Activated CD4-positive, alpha-beta T cell treated with anti-CD3 and anti-CD28 coated beads for 1 hour (primary cell): ENCODE measurements at places on chromosomes 1 and 21.

DNA sequence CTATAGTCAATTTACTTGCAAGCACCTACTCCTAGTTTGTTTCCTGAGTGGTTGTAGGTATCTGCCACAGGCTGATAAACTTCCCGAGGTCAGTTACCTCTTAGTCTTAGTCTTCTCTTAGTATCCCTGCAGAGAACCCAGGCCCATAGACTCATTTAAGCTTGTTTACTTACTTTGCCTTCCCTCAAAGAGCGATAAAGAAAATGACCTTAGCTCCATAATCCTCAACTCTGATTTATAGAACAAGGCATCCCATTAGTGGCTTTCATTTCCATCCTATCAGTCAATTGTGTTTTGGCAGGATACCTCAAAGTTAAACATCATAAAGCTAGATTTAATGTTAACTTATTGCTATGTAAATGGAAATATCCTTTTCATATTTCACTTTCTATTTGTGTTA lies 119.7 kb downstream of the UCHL5 start:
- DNase-seq = no peak

DNA sequence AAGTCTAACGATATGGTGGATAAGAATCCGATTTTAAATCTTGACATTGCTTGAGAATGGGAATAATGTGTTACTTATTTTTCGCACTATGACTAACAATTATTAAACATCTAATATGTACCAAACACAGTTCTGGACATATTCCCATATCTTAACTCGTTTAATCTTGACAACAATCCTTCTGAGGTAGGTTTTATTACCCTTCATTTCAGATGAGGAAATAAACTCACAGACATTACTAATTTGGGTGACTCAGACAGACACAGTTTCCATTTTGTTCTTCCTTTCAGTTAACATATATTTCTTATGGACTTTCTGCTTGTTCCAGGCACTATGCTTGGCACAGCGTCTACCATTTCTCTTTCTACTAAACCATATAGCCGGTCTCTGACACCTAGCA lies 244.8 kb downstream of the SMYD3 start:
- DNase-seq = no peak

GRCh38 chr1:180781718-180782117 lies 131.0 kb upstream of the KIAA1614 start:
- no peak for DNase-seq

GRCh38 chr1:152449661-152450060 lies 35.6 kb upstream of the CRNN start:
- no peak for DNase-seq

DNA sequence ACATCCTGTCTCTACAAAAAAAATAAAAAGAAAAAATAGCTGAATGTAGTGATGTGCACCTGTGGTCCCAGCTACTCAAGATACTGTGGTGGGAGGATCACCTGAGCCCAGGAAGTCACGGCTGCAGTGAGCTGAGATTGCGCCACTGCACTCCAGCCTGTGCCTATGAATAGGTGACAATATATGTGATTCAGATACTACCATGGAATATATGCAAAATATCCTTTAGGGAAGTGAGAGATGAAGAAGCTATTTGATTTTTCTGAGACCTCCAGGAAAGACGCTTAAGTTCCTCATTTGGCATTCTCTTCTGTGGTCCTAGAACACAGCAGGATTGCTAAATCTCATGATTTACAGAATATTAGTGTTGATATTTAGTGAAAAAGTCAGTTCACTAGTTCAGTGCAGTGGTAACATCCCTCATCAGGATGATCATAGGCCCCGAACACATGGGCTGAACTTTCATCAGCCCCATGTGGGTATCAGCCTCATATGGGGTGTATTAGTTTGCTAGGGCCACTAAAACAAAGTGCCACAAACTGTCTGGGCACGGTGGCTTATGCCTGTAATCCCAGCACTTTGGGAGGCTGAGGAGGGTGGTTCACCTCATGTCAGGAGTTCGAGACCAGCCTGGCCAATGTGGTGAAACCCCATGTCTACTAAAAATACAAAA lies 6.0 kb upstream of the VASH2 start:
- no peak for DNase-seq

DNA sequence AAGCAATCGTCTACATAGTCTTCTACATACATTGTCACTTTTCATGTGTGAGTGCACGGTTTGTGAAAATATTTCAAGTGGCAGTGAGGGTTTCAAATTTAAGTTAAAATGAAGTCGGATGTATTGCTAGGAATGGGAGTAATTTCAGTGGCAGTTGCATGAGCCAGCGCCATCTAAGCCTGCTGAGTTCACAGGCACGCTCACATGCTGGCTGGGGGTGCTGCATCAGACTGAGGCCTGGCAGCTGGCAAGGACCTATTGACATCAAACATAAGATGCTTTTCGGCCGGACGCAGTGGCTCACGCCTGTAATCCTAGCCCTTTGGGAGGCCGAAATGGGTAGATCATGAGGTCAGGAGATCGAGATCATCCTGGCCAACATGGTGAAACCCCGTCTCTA lies 80.7 kb downstream of the UBE4B start:
- DNase-seq = no peak

GRCh38 chr1:67031121-67031858 lies 22.7 kb downstream of the SLC35D1 start:
- no peak for DNase-seq

- no peak for DNase-seq
Observed at GRCh38 chr21:31706562-31706961, 25.4 kb downstream of the SCAF4 start.

GRCh38 chr1:239361403-239361802 lies 25.0 kb upstream of the CHRM3 start:
- DNase-seq = no peak

GRCh38 chr1:218809625-218810024 lies 364.1 kb upstream of the LYPLAL1 start:
- DNase-seq = no peak

GRCh38 chr1:2372551-2373490 lies 18.5 kb downstream of the MORN1 start:
- DNase-seq = no peak

GRCh38 chr1:11594222-11594621 lies 60.0 kb downstream of the FBXO2 start:
- DNase-seq = no peak

DNA sequence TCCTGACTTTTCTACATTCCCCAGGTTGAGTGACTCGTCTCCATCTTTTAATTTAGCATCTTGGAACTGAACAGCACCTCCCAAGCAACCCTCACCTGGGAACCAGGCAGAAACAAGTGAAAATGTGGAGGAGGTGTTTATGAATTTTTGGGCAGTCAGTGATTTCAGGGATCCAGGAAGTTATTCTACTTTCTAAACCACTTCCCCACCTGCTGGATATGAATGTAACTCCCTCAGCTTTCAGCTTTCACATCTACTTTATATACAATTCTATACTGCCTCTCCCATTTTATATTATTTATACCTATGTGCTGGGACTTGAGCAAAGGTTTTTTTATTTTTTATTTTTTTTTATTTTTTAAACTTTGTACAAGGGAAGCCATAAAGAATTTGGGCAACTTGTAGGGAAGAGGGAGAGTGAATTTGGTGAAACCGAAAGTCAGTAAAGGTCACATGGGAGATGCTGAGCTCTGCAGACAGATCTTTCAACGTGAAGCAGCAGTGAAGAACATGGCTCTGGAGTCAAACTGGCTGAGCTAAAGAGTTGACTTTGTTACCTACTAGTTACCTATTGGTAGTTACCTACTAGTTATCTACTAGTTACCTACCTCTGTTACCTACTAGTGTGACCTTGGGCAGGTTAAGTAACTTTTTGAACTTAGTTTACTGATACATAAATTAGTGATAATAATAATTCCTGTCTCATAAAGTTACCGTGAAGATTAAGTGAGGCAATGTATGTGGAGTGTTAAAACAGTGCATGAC lies 45.5 kb downstream of the DDR2 start:
- no peak for DNase-seq

GRCh38 chr1:94611681-94612475 lies 70.3 kb upstream of the F3 start:
- no peak for DNase-seq

GRCh38 chr1:102182603-102183260 lies 186.0 kb upstream of the OLFM3 start:
- no peak for DNase-seq

GRCh38 chr1:92655197-92655801 lies 129.6 kb downstream of the EVI5 start:
- no peak for DNase-seq

GRCh38 chr1:27963393-27963792 lies 3.6 kb downstream of the XKR8 start:
- no peak for DNase-seq

GRCh38 chr1:43422995-43423671 lies 30.6 kb downstream of the HYI start:
- DNase-seq = no peak

GRCh38 chr1:87600055-87600850 lies 271.6 kb downstream of the LMO4 start:
- no peak for DNase-seq

- DNase-seq = no peak
Observed at GRCh38 chr1:210779269-210779668, 354.7 kb downstream of the KCNH1 start.

GRCh38 chr1:176177764-176178163 lies 29.3 kb downstream of the COP1 start:
- no peak for DNase-seq

GRCh38 chr1:77467021-77467595 lies 185.3 kb downstream of the AK5 start:
- DNase-seq = no peak

- no peak for DNase-seq
Observed at GRCh38 chr1:87204441-87204840, 124.2 kb upstream of the LMO4 start.

DNA sequence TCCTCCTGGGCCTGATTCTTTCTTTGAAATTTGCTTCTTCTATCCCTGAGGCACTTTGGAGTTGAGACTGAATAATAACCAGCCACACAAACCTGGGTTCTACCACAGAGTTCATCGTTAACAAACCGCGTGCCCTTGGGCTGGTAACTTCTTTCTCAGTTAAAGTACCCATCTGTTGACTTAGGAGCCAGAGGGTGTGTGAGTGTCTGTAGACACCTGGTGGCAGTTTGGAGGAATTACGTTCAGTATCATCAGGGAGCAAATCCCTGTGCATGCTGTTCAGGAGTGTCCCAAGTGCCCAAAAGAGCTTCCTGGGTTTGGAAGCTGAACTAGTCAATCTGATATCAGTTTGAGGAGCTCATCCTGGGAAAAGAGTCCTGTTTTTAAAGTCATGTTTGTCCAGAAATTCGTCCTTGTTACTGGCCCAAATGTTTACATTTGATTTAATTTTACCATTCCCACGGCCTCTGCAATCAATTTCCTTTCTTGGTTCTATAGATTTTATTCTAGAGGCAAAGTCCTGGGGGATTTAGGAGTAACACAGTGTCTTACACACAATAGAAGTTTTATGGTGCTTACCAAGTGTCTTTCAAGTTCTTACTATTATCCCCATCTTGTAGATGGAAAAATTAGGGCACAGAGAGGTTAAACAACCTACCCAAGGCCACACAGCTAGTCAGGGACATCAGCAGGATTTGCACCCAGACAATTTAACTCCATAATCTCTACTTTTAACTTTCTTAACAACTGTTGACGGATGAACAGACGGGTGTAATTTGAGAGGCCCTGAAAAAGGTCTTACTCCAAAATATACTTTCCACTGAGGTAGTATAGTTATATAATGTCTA lies 26.7 kb upstream of the RPTN start:
- DNase-seq = no peak

DNA sequence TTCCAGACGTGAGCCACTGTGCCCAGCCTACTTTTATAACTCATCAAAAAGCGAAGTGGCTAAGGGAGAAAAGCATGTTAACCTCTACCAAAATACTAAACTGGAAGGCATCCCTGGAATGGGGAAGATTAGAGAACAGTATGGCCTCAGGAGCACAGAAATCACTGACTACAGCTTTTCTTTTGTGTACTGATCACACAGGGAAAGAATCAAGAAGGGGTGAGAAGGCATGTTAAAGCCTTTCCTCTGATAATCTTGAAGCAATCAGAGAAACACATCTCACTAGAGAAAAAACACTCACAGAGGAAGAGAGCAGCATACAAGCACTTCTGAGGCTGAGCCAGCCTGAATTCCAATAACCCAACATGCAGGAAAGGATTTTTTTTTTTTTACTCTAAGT lies 10.7 kb downstream of the PCAT6 start:
- no peak for DNase-seq

DNA sequence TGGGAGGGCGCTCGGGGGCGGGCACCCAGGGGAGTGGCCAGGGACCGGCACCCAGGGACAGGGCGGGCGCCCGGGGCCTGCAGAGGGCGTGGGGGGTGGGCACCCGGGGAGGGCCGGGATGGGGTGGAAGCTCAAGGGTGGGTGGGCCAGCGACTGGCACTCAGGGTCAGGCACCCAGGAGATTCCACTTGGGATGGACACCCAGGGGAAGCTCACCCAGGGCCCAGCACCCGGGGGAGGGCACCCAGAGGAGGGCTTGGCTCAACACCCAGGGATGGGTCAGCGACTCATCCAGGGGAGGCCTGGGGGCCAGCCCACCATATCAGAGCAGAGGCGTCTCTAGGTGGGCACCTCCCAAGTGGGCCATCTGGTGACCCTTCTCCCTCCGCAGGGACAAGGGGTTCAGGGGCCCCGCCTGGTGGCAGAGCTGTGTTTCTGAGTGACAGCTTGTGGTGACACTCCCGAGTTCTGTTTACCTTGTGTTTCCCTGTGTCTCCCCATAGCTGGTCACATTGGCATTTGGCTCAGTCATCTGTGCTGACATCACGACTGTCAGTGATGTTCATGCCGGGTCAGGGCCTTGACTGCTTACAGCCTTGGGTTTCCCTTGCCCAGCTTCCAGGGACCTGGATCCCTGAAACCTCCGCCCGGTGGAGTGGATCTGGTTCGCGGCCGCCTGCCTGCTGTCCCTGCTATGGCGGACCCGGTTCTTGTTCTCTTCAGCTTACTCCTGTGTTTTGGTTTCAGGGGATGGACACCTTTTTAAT lies 749 bp downstream of the IBA57 start:
- DNase-seq = no peak

DNA sequence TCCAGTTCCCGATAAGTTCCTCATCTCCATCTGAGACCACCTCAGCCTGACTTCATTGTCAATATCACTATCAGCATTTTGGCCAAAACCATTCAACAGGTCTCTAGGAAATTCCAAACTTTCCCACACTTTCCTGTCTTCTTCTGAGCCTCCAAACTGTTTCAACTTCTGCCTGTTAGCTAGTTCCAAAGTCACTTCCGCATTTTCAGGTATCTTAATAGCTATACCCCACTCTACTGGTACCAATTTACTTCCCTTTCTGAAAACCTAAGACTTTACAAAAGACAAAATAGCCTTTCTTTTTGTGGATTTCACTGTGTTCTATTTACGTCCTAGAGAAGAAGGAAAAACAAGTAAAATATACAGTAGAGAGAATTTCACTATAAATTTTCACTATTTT lies 147.0 kb upstream of the FMN2 start:
- DNase-seq = no peak
